ENCODE measurements at places on chromosomes 16 and 17. TPM values are rescaled to one million over a fixed set of nuclear protein-coding genes. Genes with fewer than 3 reads are reported as not detected.

DNA sequence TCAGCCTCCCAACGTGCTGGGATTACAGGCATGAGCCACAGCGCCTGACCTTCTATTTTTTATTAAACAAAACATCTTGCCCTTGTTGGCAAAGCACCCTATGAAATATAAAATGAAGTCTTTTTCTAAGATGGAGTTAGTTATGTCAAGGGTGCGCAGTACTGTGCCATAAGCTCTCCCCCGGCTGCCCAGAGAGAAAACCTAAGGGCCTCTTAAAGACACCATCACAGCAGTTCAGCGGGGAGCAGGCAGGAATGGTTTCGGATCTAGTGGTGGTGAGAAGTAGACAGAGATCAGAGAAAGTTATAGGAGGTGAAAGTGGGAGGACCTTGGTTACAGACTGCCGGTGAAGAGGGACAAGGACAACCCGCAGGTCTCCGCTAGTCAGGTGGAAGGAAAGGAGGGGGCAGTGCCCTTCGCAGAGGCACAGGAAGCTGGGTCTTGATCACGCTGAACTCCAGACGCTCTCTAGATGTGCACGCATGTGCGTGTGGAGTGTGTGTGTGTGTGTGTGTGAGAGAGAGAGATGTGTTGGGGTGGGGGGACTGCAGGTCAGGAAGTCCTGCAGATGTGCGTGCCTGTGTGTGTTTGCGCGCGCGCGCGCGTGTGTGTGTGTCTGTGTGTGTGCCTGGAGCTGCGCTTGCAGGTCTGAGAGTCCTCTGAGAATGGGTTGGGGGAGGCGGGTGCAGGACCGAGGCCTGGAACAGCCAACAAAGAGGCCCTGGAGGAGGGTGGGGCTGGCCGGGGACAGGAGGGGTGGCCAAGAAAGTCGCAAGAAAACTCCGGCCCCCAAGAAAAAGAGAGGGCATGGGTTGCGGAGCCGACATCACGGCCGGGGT is 748 bp upstream of the CMTM3 start:
- peaks cover 17% of the 10 kb centered on the region for H3K4me1 ChIP-seq
- no peaks in the 10 kb centered on the region for H3K36me3 ChIP-seq
- peak overlapping the region; percentile 84 for H3K4me3 ChIP-seq
- peak; percentile 87 for DNase-seq

DNA sequence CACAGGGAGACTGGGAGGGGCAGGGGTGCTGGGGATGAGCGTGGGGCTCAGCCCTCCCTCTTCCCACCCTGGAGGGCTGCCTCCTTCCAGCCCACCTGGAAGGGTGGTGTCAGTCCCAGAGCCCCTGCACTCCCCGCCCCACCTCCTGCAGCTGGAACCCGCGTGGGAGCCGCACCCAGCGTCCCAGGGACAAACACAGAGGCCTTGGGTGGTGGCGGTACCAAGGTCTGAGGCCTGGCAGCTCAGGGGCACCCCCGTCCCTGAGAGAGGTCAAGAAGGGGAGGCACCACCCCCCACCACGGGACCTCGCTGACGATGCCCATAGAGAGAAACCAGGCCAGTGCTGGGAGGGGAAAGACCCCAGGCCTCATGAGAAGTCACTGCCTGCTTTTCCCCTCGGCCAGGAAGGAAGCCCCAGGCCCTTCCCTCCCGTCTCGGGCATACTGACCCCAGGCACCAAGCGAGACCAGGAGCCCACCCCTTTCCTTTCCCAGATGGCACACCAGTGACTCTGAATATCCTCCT is 4.1 kb downstream of the HS3ST6 start:
- no peak overlapping the region for H3K4me3 ChIP-seq
- no peaks in the 10 kb centered on the region for H3K4me1 ChIP-seq
- peaks cover 41% of the 10 kb centered on the region for H3K27me3 ChIP-seq

- H3K4me1 ChIP-seq = peaks cover 31% of the 10 kb centered on the region
- no peak overlapping the region for H3K27ac ChIP-seq
- no peak for DNase-seq
- no peaks in the 10 kb centered on the region for H3K36me3 ChIP-seq
- peaks cover 7% of the 10 kb centered on the region for H3K27me3 ChIP-seq
Measured at GRCh38 chr17:5789528-5789927, 205.2 kb upstream of the NLRP1 start.

DNA sequence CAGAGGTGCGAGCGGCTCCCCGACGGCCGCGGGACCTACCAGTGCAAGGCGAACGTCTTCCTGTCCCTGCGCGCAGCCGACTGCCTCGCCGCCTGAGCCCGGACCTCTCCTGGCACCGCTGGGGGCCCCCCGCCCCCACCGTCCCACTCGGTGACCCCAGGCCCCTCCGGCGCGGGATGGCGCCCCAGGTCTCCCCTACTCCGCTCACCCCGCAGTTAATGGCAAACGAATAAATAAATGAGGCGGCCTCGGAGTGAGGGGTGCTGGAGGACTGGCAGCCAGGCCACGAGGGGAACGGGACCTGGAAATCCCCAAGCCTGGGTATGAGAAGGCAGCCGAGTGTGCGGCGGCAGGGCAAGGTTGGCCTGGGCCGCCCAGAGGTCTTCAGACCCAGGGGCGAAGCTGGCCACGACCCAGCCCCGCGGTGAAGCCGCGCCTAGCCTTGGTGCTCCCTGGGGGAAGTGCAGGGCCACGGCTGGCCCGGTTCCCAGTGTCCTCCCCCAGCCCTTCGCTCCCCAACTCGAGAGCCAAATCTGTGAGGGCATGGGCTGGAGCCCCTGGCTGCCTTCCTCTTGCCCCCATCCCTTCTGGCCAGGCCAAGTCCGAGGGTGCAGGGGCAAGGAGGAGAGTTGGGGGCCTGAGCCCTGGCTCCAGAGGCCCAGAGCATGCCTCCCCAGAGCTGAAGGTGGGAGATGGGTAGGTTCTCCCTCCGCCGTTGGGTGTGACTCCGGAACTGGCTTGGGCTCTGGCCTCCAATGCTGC is 796 bp downstream of the NPB start:
- peak overlapping the region; percentile 55 for H3K4me3 ChIP-seq
- peaks cover 16% of the 10 kb centered on the region for H3K36me3 ChIP-seq
- DNase-seq = peak; percentile 83
- no peaks in the 10 kb centered on the region for H3K27me3 ChIP-seq
- peaks cover 14% of the 10 kb centered on the region for H3K4me1 ChIP-seq

GRCh38 chr17:59038734-59039133 is 67.9 kb downstream of the TRIM37 start:
- DNase-seq = peak; percentile 84
- H3K27ac ChIP-seq = no peak overlapping the region
- H3K4me3 ChIP-seq = no peak overlapping the region
- H3K36me3 ChIP-seq = peaks cover 39% of the 10 kb centered on the region

- H3K4me3 ChIP-seq = no peak overlapping the region
- H3K27ac ChIP-seq = no peak overlapping the region
- no peak for DNase-seq
Measured at GRCh38 chr16:84119368-84119767, 2.6 kb upstream of the MBTPS1 start.

DNA sequence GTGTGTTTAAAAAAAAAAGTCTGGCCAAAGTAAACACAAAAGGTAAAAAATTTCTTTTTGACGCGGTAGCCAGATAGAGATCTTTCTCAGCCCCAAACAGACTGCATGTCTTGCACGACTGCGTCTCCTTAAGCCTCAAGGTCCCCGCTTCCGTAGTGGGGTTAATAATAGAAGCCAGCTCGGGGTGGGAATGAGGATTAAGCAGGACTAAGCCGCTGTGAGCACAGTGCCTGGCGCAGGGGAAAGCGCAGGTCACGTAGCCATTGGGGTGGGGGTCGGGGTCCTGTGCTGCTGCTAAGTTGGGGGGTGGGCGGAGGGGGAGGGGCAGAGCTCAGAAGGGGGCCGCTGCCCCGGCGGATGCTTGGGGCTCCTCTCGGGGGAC is 521 bp downstream of the GGA2 start:
- peaks cover 4% of the 10 kb centered on the region for H3K36me3 ChIP-seq
- H3K4me1 ChIP-seq = peaks cover 22% of the 10 kb centered on the region
- peak overlapping the region; percentile 45 for H3K27ac ChIP-seq
- no peaks in the 10 kb centered on the region for H3K27me3 ChIP-seq
- peak overlapping the region; percentile 79 for H3K4me3 ChIP-seq

DNA sequence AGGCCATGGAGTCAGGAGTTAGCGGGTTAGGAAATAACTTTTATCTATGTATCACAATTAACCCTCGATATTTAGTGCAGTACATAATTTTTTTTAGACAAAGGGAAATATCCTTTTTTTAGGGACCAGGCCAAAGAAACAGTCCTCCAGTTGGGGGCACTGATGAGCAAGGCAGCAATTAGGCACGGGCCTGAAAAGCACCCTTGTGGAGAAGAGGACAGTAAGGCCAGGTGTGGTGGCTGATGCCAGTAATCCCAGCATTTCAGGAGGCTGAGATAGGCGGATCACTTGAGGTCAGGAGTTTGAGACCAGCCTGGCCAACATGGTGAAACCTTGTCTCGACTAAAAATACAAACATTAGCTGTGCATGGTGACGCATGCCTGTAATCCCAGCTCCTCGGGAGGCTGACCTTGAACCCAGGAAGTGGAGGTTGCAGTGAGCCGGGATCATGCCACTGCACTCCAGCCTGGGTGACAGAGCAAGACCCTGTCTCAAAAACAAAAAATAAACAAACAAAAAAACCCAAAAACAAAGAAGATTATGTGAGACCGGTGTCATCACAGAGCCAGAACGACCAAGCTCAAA is 158.3 kb upstream of the NOL11 start:
- peak overlapping the region; percentile 39 for H3K27ac ChIP-seq
- H3K27me3 ChIP-seq = no peaks in the 10 kb centered on the region
- H3K4me3 ChIP-seq = no peak overlapping the region
- no peak for DNase-seq
- peaks cover 11% of the 10 kb centered on the region for H3K4me1 ChIP-seq
- no peaks in the 10 kb centered on the region for H3K36me3 ChIP-seq

GRCh38 chr16:17887963-17888362 is 417.2 kb upstream of the XYLT1 start:
- no peaks in the 10 kb centered on the region for H3K4me1 ChIP-seq
- no peak overlapping the region for H3K4me3 ChIP-seq
- H3K27ac ChIP-seq = no peak overlapping the region
- H3K36me3 ChIP-seq = no peaks in the 10 kb centered on the region
- no peaks in the 10 kb centered on the region for H3K27me3 ChIP-seq
- DNase-seq = no peak

DNA sequence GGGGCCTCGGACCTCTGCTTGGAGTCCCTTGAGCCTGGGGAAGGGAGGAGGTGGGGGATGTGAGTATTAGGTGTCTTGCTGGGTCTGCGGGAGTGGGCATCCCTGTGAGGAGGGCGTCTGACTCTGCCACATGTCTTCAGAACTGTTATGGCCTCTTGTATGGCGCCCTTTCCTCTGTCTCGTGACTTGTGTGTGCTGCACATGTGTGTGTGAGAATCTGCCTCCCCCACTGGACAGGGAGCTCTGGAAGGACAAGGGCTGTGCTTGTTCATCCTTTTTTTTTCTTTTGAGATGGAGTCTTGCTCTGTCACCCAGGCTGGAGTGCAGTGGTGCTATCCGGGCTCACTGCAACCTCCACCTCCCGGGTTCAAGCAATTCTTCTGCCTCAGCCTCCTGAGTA is 33.4 kb downstream of the ARHGAP23 start:
- peaks cover 25% of the 10 kb centered on the region for H3K4me1 ChIP-seq
- no peak overlapping the region for H3K4me3 ChIP-seq
- H3K36me3 ChIP-seq = peaks cover 61% of the 10 kb centered on the region
- H3K27ac ChIP-seq = no peak overlapping the region
- H3K27me3 ChIP-seq = no peaks in the 10 kb centered on the region
- peak; percentile 48 for DNase-seq

GRCh38 chr17:45660474-45660873 is 123.6 kb upstream of the CRHR1 start:
- H3K4me3 ChIP-seq = no peak overlapping the region
- peaks cover 6% of the 10 kb centered on the region for H3K27me3 ChIP-seq
- no peak for DNase-seq

- peaks cover 4% of the 10 kb centered on the region for H3K4me1 ChIP-seq
- no peaks in the 10 kb centered on the region for H3K27me3 ChIP-seq
- no peak overlapping the region for H3K27ac ChIP-seq
- peaks cover 27% of the 10 kb centered on the region for H3K36me3 ChIP-seq
- no peak overlapping the region for H3K4me3 ChIP-seq
Measured at GRCh38 chr17:1616101-1616500, 12.5 kb downstream of the SLC43A2 start.

DNA sequence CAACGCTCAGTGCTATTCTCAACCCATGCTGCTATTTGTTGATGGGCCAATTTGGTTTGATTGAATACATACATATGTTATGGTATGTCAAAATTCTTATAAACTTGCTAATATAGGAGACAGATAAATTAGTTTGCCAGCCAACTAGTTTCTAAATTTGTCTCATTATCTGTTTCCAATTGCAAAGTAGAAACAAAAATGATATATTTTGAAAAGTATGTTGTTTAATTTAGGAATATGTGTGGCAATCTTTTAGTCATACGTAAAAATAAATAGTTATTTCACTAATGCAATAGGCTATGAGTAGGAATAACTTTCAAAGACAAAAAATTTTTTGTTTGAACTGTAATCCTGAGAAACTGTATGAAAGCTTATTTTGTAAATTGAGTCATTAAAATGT is 210.6 kb upstream of the KCNJ16 start:
- DNase-seq = no peak
- H3K27ac ChIP-seq = no peak overlapping the region
- no peaks in the 10 kb centered on the region for H3K36me3 ChIP-seq
- H3K4me1 ChIP-seq = no peaks in the 10 kb centered on the region
- H3K4me3 ChIP-seq = no peak overlapping the region

DNA sequence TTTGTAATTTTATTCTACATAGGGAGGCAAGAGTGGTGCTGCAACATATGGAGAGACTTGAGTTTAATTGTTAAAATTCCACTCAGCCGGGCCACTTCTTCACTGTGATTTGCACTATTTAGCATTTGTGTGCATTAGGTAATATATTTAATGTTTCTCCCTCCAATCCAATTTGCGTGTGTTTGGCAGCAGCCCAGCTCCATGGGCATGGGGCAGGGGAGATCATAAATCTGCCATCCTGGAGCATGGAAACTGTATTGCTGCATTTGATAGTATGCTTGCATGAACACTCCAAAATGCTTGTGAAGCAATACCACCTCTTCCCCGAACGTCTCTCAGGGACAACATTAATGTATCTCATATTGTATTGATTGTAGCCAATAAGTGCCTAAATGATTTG is 339.1 kb upstream of the RBFOX1 start:
- no peak overlapping the region for H3K27ac ChIP-seq
- no peaks in the 10 kb centered on the region for H3K4me1 ChIP-seq
- no peak for DNase-seq
- H3K4me3 ChIP-seq = no peak overlapping the region

GRCh38 chr17:39861235-39861634 is 2.9 kb downstream of the IKZF3 start:
- no peak overlapping the region for H3K4me3 ChIP-seq
- DNase-seq = no peak
- H3K27me3 ChIP-seq = peaks cover 70% of the 10 kb centered on the region
- peaks cover 2% of the 10 kb centered on the region for H3K4me1 ChIP-seq

ACSM2A gene
- not detected for total RNA-seq

ADAM11 gene
- 0.36 TPM for total RNA-seq

DPEP2 gene
- not detected for total RNA-seq

CACNA1G gene
- total RNA-seq = under 0.01 TPM

WNK4 gene
- total RNA-seq = under 0.01 TPM

BAIAP3 gene
- 0.29 TPM for total RNA-seq

TOX3 gene
- total RNA-seq = not detected

Measured in osteoblast (primary cell).